ENCODE measurements at places on chromosomes 2 and 18. TPM values are rescaled to one million over a fixed set of nuclear protein-coding genes. Genes with fewer than 3 reads are reported as not detected.

LRP1B gene
- 0.12 TPM for total RNA-seq

NEB gene
- 1.1 TPM for total RNA-seq

COL6A3 gene
- 194 TPM for total RNA-seq

LYPD1 gene
- 3.2 TPM for total RNA-seq

NCKAP5 gene
- total RNA-seq: 2.3 TPM

DNPEP gene
- total RNA-seq: 75.7 TPM

ICA1L gene
- 2.6 TPM for total RNA-seq

FIGN gene
- 4.1 TPM for total RNA-seq

EFR3B gene
- 2.8 TPM for total RNA-seq

UGT1A8 gene
- 12.2 TPM for total RNA-seq

ANKRD29 gene
- total RNA-seq: 3.3 TPM

HOXD12 gene
- not detected for total RNA-seq

REG1B gene
- 1.2 TPM for total RNA-seq

GNLY gene
- total RNA-seq: 6.5 TPM

All from mucosa of descending colon (tissue), 3 donors.